ENCODE measurements at places on chromosomes 7 and 10.

- no peak for DNase-seq
Observed at GRCh38 chr7:31263338-31263737, 77.2 kb downstream of the NEUROD6 start.

DNA sequence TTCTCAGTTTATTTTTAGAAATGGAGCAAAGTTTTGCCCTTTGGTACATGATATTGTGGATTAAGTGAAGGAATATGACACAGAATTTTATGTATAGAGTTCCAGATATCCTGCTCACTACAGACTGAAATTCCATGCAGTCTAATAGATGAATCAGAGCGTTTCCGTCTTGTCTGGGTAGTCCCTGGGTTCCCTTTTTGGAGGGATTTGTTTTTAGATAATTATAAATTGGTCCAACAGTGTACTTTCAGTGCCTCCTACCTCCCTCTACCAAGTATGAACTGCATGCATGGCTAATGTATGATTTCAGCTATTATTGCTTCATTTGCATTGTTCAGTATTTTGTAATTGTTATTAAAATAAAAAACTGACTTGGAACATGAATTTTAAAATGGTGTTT, 74.4 kb downstream of the SEPTIN7 start:
- no peak for DNase-seq

DNA sequence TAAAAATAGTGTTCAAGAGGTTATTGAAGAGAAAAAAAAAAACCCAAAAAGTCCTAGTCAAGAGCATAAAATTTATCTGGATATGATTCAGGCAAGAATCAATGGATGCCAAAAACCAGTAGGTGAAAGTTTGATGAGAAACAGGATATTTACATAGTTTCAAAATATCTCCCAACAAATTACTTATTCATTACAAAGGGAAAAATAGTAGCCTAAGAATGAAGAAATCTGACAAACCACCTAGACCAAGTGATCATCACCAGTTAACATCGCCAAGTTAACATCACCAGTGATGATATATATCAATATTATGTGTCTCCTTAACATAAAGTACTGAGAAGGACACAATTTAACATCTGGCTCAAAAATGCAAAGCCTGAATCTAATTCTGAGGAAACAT, 85.2 kb downstream of the RNLS start:
- DNase-seq = no peak

GRCh38 chr10:118356628-118357027, 14.5 kb upstream of the FAM204A start:
- no peak for DNase-seq

DNA sequence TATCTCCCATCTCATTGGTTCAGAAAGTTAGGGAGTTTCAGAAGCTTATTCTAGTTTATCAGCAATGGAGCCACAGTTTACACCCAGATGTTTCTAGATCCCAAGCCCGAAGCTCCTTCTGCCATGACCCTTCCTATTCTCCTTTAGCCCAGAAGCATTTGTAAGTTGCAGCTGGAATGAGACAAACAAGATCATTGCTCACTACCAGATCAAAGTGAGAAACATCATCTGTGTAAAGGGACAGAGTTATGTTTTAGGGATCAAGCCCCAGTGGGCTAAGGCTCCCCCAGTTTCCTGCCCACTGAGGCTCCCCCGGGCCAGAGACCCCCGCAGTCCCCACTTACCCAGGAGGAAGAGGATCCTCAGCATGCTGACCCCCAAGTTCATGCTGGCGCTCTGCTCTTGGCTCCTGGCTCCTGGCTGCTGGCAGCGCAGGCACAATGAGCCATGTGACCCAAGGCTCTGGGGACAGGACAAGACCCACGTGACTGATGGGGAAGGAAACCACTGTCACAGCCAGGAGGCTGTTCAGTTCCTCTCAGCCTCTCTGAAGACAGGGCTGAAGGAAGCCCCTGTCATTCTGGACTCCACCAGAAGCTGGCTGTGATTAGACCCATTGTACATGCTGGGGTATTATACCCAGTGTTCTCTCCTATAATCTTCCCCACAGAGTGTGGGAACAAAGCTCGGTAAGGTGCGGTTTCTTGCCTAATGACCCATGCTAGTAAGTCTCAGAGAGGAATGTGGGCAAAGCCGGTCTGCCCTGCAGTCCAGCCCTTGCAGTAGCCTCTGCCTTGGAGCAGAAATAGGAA, at the start of gene TMEM273:
TMEM273 (minus strand) TSS at position 442 of the 812 bp plus-strand sequence; CDS start at position 387, 55 bp downstream.
- no peak for DNase-seq

DNA sequence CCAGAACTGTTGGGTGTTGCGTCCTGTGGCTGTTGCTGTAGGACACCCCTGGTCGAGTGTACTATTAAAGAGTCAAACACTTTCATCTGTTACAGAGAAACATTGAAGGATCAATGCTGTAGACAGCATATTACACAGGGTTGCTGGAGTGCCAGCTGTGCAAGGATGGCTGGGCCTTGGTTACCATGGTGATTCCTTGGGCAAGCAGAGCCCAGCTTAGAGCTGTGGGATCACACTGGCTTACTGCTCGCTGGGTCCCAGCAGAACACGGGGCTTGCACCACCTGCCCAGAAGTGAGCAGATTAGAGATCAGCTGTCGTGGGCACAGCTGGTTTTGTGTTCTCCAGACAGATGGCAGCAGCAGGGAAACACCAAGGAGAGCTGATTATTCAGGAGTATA, 76.0 kb downstream of the GPR141 start:
- DNase-seq = no peak

DNA sequence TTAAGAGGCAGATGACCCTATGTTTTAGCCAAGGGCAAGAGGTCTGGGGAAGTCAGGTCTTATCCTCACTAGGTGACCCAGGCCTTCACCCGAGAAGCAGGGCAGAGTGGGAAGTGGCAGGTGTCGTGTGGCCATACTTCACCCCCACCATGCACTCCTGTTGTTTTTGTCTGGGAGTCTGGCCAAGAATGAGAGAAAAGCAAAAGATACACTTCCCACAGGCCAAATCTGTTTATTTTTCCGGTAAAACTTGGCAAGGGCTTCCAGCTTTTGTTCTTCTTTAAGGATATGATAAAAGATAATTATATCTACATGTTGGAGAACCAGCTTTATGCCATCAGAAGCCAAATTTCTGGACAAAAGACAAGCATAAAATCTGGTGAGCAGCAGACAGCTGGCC, 137.4 kb upstream of the CDC14C start:
- no peak for DNase-seq

DNA sequence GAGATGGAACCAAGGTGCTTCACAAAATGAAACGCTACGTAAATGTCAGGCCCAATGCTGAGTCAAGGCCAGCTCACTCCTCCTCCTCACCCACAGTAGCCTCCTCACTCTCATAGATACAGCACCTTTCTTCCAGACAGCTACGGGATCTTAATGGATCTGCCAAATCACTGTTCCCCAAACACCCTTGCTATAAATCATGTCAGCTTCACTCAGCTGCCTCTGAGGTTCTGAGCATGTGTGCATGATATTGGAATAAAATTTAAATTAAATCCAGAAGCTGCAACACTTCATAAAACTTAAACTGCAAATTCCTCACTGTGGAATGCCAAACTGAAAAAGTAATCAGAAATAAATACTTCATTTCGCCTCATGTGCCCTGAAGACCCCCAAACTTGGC, 14.7 kb upstream of the CPXM2 start:
- no peak for DNase-seq

DNA sequence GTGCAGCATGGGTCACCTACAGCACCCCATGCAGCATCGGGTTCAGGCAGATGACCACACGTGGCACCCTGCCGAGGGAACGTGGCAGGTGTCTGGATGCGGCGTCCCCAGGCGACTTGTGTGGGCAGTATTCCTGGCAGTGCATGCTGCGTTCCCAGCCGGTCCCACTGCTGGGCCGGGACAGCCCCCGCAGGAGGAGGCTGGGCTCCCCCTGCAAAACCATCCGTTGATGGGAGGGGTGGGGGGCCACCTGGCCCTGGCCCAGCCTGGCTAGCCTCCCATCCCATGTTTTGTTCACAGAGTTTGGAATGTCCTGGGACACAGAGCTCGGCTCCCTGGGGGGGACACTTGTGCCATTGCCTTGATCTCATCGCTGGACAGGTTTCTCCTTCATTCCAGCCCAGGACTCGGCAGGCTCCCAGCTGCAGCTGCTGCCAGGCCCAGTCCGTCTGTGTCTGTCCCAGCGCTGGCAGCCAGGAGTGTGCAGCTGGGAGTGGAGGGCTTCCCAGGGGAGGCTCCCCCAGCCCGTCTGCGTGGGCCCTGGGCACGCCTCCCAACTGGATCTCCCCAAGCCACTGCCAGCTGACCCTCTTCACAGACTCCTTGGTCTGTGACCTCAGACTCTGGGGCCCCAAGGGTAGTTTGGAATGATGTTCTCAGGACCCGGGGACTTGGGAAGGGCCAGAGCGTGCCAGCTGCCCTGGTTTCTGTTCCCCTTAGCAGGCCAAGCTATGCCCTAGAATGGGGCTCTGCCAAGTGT, 32.6 kb downstream of the TMEM270 start:
- DNase-seq = no peak

DNA sequence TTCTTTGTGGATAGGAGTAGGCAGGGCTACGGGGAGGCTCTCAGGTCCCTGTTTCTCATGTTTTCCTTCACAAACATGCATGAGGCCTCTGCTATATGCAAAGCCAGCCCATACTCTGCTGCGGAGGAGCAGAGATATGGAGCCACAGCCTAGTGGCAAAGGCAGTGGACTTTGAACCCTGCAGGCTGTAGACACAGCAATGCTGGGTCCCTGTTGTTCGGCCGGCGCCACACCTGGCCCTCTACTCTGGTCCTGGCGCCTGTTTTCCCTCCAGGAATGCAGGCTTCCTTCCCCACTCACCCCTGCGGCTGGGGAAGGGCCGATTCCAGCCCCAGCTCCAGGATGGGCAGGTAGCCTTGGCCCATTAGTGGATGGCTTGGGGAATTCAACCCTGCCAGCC, 11.5 kb downstream of the CLRN3 start:
- DNase-seq = no peak

DNA sequence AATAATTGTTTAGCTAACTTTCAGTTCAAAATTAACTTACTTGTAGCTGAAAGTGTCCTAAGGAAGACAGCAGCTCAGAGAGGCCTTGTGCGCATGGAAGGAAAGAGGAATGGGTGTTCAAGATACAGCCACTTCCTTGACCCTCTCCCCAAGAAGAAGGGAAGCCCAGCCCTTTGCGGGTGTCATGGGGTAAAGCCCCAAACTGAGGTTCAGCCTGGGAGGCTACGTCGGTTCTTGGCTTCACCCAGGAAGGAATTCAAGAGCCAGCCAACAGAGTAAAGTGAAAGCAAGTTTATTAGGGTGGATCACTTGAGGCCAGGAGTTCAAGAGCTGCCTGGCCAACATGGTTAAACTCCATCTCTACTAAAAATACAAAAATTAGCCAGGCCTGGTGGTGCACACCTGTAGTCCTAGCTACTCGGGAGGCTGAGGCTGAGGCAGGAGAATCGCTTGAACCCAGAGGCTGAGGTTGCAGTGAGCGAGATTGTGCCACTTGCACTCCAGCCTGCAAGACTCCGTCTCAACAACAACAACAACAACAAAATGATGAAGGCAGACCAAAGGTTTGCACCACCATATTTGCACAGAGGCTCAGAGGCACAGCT, 15.9 kb downstream of the GPRIN2 start:
- DNase-seq = no peak

DNA sequence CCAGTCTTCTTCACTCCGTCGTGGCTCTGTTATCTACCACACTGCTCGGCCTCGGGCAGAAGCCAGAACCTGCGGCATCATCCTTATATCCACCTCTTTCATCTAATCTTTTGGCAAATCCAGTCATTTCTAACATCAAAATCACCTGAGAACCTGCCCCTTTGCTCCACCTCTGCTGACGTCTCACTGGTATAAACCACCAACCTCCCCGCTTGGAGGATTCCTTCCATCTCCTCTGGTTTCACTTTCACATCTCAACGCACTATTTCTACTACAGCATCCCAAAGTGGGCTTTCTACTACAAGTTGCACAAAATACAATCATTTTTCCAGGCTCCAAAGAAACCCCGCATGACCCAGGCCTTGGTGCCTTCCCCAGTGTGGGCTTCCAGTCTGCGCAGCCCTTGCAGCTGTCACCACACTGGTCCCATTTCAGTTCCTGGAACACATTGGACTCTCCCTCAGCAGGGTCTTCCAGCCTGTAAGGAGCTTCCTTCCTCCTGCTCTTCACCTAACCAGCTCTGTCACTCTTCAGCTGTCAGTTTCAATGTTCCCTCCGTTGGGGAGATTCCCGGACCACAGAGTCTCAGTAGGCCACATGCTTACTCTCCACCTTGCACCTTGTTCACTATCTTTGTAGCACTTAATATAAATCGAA, 85.0 kb downstream of the PRKCQ start:
- no peak for DNase-seq

DNA sequence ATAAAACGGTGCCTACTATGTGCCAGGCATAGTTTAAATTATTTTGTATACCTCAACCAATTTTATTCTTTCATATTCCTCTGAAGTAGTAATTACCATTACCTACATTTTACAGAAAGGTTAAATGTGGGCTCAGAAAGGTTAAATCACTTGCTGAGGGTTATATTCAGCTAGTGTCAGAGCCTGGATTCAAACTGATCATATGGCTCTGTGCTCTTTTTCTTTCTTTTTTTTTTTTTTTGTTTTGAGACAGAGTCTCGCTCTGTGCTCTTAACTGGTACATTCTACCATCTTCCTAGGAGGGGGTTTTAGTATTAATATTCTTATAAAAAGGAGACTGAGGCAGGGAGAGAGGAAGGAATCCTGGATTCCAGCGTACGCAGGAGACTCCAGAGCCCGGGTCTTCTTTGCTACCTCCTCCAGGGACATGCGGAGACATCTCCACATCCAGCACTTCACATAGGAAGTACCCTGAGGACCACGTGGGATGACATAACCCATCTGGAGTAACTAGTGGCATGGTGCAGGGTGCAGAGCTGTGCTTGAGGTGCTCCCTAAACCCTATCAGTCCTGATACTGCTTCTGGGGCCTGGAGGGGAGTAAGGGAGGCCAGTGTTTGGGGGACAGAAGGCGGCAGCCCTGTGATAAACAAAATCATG, 29.6 kb upstream of the ATXN7L1 start:
- DNase-seq = no peak

DNA sequence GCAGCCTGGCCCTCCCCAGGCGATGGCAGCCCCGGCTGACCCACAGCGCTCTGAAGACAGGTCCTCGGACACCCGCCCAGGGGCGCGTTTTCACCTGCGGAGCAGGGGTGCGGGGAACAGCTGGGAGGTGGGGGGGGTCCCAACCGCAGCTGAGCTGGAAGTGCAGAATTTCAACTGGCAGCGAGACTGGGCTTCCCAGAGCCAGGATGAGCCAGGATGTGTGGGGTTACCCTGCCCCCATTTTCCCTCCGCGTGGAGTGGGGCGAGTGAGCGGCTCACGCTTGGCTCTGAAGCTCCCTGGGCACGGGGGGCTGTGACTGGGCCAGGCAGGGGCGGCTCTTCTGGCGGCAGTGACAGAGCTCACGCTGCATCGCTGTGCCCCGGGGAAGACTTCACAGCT, 70.2 kb downstream of the DNAJB6 start:
- DNase-seq = no peak

DNA sequence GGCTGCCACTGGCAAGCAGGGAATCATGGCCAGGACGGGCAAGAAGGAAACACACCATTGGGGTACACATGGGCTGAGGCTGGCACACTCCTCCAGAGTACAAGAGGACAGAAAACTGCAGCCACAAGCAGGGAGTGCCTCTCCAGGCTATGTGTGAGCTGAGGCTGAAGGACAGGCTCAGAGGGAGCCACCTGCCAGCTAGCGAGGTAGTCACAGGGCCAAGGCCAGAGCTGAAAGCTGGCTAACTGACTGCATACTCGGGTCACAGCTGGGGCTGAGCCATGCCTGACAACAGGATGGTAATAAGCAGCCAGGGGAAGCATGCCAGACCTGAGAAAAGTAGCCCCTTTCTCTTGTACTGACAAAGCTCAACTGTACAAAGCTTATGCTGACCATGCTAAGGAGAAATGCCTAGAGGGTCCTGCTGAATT, 52.0 kb downstream of the KIF5B start:
- no peak for DNase-seq

All from stimulated activated CD8-positive, alpha-beta memory T cell treated with anti-CD3 and anti-CD28 coated beads, Interleukin-7, amount 100 ng/mL, for 1 hour (primary cell).